Ovary (tissue), 10 donors: ENCODE measurements at places on chromosomes 7 and 10. TPM values are rescaled to one million over a fixed set of nuclear protein-coding genes. Genes with fewer than 3 reads are reported as not detected.

Gene PLPP4
- 0.23 TPM for total RNA-seq

GRCh38 chr7:132210821-132211220 is 365.4 kb downstream of the PLXNA4 start:
- H3K27me3 ChIP-seq = no peaks in the 10 kb centered on the region
- H3K4me3 ChIP-seq = no peak overlapping the region
- H3K4me1 ChIP-seq = no peaks in the 10 kb centered on the region
- no peaks in the 10 kb centered on the region for H3K36me3 ChIP-seq
- no peak overlapping the region for H3K27ac ChIP-seq

GRCh38 chr10:46326971-46327370 is 40.2 kb downstream of the ANTXRL start:
- no peak overlapping the region for H3K27ac ChIP-seq
- H3K36me3 ChIP-seq = no peaks in the 10 kb centered on the region
- DNase-seq = no peak

DNA sequence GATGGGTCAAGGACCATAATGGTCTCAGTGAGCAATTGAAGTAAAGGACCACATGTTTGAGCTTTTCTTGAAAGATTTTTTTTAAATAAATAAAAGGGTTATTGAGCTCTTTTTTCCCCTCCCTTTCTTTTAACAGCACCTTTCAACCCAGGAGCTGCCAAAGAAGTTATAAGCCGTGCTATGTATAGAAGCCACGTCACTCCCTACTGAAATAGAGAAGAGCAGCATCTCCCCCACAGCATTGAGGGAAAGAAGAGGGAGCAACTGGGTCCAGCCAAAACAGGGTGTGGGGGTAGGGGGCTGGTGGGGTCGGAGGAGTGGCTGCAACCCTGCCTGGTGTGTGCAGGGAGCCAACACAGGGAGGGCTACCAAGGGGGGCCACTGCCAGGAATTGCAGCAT is 227.2 kb downstream of the PLXNA4 start:
- H3K36me3 ChIP-seq = no peaks in the 10 kb centered on the region
- no peak overlapping the region for H3K4me3 ChIP-seq
- no peaks in the 10 kb centered on the region for H3K27me3 ChIP-seq
- no peak overlapping the region for H3K27ac ChIP-seq
- no peak for DNase-seq

DNA sequence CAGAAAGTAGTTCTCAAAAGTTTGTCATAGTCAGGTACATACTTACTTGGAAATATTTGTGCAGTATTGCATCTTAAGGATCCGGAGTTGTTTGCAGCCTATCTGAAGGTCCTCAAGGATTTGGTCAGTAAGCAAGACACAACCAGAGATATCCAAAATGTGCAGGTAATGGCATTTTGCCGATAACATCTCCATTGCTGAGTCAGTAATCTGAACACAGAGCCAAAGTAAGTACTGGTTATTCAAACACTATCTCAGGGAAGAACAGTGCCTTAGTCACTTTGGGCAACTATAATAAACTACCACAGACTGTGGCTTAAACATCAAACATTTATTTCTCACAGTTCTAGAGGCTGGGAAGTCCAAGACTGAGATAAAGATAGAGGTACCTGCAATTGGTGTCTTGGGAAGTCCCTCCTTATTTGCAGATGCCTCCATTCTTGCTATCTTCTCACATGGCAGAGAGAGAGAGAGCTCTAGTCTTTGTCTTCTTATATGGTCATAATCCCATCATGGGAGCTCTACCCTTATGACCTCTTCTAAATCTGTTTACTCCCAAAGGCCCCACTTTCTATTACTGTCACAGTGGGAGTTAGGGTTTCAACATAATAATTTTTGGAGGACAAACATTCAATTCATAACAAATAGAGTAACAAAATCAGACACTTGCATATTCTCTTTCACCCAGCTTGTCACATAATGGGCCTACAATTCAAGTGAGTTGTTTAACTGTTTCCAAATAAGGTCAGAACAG is 73.4 kb downstream of the FAM185A start:
- no peak overlapping the region for H3K27ac ChIP-seq
- H3K36me3 ChIP-seq = no peaks in the 10 kb centered on the region
- no peak for DNase-seq
- H3K27me3 ChIP-seq = no peaks in the 10 kb centered on the region

Gene RHOBTB1
- total RNA-seq = 22.4 TPM

Gene KIN
- 7.4 TPM for total RNA-seq

DNA sequence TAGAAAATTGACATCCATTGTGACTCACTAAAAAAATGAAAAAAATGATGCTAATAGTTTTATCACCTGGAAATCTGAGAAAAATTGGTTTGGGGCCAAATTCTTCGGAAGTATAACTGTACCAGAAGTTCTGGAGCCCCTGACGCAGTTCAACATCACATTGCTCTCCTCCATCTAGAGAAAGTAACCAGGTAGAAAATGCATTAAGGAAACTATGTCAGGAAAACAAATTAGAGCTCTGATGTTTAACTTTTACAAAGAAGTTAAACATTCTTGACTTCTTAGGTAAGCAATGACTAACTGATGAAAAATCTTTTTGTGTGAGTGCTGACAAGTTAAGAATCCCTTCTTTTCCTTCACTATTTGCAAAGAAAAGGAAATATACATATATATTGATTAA is 61.1 kb upstream of the TMEM196 start:
- no peak for DNase-seq
- no peak overlapping the region for H3K4me3 ChIP-seq
- H3K27me3 ChIP-seq = no peaks in the 10 kb centered on the region
- no peak overlapping the region for H3K27ac ChIP-seq
